CD4-positive, alpha-beta T cell treated with Interleukin-4 for 4 hours (primary cell): ENCODE measurements at places on chromosomes 7 and 10.

- no peak for DNase-seq
Observed at GRCh38 chr7:85065306-85065705, 121.5 kb downstream of the SEMA3D start.

DNA sequence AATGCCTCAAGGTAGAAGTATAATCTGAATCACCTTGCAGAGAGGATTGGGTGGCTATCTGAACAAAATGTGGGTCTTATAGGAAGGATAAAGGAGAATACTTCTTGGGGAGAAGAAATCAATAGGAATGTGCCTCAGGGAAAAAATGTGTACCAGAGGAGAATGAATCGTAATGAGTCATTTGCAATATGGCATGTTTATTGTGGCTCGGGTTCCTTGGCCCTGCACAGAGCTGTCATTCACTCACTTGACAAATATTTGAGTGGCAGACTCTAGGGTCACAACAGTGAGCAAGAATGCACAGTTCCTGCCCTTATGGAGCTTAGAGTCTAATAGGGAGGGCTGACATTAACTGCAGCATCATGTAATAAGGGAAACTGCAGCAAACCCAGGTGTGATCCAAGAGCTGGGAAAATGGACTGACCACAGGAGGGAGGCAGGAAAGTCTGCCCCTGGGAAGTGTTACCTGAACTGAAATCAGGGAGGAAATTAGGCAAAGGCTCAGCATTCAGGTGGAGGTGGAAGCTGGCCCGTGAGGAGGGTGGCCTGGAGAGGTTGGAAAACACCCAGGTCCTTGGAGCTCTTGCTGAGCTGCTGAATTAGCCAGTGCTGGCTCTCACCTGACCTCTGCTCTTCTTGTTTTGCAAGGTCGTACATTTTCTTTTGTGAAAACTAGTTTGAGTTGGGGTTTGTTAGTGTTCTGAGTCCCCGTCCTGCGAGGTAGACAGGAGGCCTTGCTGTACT is 203.9 kb downstream of the FRMD4A start:
- no peak for DNase-seq

GRCh38 chr7:50505553-50506210 is 55.5 kb upstream of the FIGNL1 start:
- DNase-seq, result no peak

GRCh38 chr10:127576740-127577161 is 27.6 kb downstream of the NPS start:
- no peak for DNase-seq

DNA sequence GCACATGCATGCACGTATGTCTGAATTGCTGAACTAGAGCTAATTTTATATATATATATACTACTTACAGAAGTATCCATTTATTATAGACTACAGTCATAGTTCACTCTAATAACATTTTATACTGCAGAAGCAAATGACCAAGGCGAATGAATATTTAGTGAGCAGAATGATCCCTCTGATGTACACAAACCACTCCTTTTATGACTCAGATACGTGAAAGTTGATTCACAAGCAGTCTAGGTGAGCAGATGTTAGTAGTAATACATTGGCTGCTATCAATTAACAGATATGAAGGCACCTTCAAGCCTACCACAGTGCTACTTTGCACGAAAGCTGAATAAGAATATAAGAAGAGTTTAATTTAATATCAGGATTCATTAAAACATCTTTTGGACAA is 10.4 kb downstream of the GPAM start:
- DNase-seq, result no peak

DNA sequence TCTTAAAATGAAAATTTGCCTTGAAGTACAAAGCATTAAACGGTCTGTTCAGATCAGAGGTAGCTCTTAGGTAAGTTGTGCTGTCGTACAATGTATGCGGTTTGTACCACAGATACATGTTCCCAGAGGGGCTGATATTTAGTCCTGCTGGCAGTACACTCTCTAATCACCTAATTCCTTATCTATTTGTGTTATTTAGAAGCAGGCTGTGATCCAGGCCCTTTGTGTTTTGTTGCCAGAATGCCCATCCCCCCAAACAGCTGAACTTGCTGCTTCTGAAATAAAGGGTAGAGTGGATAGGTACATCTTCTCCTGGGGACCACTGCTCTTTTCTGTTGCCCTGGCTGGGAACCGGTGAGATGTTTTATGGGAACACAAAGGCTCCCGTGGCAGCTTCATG is 84.5 kb downstream of the SND1 start:
- no peak for DNase-seq

- no peak for DNase-seq
Observed at GRCh38 chr10:29512425-29512974, 122.3 kb downstream of the SVIL start.

DNA sequence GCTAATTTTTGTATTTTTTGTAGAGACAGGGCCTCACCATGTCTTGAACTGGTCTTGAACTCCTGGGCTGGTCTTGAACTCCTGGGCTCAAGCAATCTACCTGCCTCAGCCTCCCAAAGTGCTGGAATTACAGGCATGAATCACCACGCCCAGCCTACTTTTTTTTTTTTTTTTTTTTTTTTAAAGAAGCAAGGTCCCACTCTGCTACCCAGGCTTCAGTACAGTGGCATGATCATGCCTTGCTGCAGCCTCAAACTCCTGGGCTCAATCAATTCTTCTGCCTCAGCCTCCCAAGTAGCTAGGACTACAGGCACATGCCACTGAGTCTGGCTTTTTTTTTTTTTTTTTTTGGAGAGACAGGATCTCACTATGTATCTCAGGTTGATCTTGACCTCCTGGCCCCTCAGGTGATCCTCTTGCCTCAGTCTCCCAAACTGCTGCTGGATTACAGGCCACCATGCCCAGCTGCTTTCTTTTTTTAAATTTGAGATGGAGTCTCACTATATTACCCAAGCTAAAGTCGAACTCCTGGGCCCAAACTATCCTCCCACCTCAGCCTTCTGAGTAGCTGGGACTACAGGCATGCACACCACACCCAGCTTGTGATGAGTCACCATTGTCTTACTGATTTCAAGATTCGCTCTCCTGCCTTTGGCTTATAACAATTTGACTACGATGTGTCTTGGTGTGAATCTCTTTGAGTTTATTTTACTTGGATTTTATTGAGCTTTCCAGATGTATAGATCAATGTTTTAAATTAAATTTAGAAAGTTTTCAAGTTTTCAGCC is 9.0 kb downstream of the RPEL1 start:
- DNase-seq, result no peak

- DNase-seq, result no peak
Observed at GRCh38 chr10:49135575-49136313, 1.9 kb upstream of the FAM170B start.

GRCh38 chr7:37666026-37666799 is 17.4 kb upstream of the GPR141 start:
- no peak for DNase-seq

DNA sequence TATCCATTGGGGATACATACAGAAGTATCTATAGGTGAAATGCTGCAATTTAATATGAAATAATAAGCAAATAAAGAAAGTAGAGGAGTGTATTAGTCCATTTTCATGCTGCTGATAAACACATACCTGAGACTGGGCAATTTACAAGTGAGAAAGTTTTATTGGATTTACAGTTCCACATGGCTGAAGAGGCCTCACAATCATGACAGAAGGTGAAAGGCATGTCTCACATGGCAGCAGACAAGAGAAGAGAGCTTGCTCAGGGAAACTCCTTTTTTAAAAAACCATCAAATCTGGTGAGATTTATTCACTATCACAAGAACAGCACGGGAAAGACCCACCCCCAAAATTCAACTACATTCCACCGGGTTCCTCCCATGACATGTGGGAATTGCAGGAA is 82.8 kb upstream of the TRIM24 start:
- DNase-seq, result no peak

DNA sequence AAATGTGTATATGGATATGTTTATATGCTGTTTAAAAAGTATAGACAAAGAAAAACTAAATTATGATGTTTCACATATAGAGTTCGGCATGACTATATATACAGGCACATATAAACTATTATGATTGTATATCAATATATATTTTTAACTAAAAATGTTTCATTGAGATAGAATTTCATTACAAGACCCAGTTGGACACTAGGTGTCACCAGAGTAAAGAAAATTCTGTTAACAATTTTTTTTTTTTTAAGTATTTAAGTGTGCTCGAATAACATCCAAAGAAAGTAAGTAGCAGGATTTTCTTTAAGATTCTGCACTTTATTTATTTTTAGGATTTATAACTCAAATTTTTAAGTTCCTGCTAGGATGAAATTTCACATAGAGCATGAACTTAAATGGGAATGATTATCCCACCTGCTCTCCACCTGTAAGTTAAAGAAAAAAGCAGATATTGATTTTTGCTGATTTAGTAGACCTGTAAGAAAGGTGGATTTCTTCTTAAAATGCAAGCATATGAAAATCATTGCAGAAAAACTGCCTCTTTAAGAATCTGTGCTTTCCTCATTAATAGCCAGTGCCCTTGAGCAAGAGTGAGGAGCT is 961.5 kb downstream of the PCDH15 start:
- no peak for DNase-seq

DNA sequence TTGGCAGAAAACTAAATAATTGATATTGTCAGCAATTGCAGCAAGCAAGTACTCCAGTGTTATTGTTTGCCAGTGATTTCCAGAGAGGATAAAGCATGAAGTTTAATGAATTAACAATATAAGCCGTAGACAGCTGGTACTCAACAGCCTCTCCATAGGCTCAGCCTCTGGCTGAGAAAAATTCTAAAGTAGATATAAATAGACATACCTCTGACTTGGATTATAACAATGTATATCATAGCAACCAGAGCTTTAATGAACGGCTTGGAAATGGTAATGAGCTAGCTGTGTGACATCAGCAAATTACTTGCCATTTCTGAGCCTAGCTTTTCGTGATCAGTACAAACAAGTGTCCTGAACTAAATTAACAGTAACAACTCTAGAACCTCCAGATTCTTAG is 1055.4 kb upstream of the AUTS2 start:
- DNase-seq, result no peak

DNA sequence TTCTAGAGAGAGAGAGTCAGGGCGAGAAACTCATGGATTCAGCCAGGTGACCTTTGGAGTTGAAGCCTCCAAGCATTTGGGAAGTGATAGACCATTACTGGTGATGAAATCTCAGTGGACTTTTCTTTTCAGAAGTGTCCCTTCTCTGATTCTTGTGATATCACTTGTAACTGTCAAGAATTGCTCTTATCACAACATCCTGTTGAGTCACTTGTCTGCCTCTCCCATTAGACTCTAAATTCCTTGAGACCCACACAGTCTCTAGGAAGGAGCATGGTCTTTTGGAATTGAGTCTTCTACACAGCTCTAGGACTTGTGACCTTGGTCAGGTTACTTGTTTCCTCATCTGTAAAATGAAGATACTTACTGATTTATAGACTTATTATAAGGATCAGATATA is 81.0 kb downstream of the CFAP58 start:
- DNase-seq, result no peak
